Skin of body (tissue), 3 donors: ENCODE measurements at places on chromosomes 12 and 14.

DNA sequence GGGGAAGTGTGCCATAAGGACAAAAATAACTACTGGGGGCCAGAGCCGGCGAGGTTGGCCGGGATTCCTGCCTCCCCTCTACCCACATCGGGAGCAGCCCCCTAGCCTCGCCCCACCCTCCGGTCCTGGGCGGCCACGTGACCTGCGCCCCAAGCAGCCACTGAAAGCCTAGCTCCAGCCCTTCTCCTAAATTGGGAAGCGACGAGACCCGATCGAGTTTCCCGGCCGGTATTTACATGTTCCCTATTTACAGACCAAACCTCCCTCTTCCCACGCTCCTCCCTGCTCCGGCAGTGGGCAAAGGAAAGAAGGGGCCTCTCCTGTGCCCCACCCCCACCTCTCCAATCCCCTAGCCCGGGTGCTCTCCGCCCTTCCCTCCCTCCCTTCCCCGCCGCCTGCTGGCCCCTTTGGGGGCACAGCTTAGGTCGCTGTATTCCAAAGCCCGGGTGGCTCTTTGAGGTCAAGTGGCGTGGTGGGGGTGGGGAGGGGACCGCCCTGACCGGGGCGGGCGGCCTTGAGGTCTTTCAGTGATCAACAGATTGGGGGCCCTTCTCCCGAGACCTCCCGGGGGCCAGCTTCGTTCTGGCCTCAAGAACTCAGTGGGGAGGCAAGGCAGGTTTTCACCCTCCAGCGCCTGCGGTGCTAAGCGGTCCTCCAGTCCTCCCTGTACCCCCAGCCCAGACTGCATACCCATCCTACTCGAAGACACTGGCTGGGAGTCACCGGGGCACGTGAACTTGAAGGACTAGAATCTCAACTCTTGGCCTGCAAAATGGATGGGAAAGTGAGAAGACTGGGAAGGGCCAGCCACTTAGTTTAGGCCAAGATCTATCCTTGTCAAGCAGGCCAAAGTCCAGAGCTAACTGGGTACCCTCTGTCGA is 6.3 kb upstream of the CTDSP2 start:
- peak; percentile 49 for DNase-seq

DNA sequence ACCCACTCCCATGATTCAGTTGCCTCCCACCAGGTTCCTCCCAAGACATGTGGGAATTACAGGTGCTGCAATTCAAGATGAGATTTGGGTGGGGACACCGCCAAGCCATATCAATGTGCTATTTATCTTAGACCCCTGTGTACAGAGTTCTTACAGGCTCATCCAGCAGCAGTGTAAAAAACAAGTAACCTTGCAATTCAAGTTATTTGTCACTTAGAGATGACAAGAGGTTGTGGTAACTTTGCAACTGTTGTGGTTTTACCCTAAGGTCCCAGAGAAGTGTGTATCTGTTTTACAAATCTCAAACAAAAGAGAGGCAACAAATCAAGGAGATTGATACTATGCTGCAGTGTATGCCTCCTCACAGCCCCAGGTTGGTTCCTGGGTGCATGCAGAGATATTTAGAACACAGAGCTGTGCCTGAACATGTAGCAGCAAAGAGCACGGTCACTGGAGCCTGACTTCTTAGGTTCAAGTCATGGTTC is 11.5 kb upstream of the HELB start:
- no peak for DNase-seq

GRCh38 chr12:14243941-14244340 is 121.5 kb upstream of the ATF7IP start:
- DNase-seq, result no peak

- DNase-seq, result no peak
Measured at GRCh38 chr14:68039593-68039992, 220.0 kb downstream of the RAD51B start.

GRCh38 chr14:74908861-74909341 is 14.2 kb downstream of the RPS6KL1 start:
- no peak for DNase-seq

- no peak for DNase-seq
Measured at GRCh38 chr12:13119826-13120225, 16.4 kb upstream of the GSG1 start.

GRCh38 chr14:31942166-31942841 is 134.8 kb upstream of the ARHGAP5 start:
- peak; percentile 44 for DNase-seq

GRCh38 chr12:52120951-52121823 is 41.7 kb downstream of the SMIM41 start:
- DNase-seq, result no peak

GRCh38 chr14:49480979-49481498 is 105.1 kb downstream of the RPS29 start:
- no peak for DNase-seq

- DNase-seq, result no peak
Measured at GRCh38 chr14:91997492-91997891, 42.4 kb downstream of the TRIP11 start.

DNA sequence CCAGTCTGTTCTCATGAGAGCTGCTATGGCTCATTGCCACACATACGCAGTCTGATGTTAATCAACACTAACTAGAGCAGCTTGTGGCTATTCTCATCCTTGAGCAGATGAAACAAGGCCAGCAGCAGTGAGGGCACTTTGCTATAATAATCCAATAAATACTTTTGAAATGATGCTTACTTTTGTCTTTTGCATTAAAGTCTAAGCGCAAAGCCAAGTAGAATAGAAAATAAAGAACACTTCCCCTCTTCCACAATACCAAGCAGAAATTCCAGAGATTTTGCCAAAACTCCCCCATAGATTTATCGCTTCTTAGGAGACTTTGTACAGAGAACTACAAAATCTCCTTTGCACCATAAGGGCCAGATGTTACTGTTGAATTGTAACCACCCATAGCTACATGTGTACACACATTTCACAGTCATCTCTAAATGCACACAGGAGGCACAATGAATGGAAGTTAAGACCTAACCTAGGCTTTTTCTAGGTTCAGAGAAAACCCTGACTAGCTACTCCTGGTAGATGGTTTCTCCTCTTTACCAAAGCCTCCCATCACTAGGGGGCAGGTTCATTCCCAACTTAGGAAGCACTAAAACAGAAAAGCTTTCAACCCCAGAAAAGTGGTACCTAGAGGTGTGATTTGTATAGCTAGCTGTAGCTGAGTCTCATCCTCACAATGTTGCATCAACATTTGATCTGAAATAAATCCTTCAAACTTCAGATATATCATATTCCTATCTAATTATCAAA is 119.3 kb downstream of the HMGA2 start:
- DNase-seq, result peak; percentile 84

DNA sequence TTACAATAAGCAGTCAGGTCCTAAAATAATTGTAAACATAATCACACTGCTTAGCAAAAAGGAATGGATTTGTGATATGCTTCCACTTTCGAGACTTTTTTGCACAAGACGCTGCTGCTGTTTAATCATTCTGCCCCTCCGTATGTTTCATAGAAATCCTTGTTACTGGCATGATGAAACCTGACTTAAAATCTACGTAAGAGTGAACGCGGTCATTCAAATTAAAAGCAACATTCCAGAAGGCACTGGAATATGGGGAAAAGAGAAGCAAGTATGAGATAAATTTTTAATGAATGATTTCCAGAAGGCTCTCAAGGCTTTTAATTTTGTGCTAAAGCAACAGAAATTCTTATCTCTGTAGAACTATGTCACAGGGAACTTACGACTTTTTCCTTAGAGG is 1.1 kb downstream of the CNIH1 start:
- DNase-seq, result no peak

DNA sequence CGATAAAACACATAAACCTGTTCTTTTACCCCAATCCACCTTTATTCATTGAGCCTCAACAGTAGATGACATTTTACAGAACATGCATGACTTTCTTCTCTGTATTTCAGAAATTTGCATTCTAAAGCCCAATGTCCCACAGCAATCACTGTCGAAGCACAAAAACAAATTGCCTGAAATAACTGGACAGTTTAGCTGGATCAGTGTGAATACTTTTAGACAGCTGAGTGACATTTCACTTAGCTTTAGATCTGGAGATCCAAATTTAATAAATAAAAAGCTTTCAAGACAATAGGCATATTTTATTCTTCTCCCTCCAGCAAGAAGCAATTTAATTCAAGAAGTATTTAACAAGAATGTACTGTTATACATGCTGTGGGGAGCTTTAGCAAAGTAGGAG is 109.1 kb upstream of the FSCB start:
- no peak for DNase-seq

GRCh38 chr14:71734885-71735284 is 197.3 kb upstream of the RGS6 start:
- DNase-seq, result peak; percentile 48

- DNase-seq, result peak; percentile 88
Measured at GRCh38 chr12:89525824-89526770, at the start of gene POC1B. TSS of gene POC1B (minus strand) at chr12:89526047. CDS start at chr12:89525895, 152 bp downstream.

GRCh38 chr14:72706485-72706884 is 187.4 kb downstream of the DPF3 start:
- DNase-seq, result no peak

GRCh38 chr12:68036642-68037041 is 47.4 kb downstream of the IFNG-AS1 start:
- no peak for DNase-seq

DNA sequence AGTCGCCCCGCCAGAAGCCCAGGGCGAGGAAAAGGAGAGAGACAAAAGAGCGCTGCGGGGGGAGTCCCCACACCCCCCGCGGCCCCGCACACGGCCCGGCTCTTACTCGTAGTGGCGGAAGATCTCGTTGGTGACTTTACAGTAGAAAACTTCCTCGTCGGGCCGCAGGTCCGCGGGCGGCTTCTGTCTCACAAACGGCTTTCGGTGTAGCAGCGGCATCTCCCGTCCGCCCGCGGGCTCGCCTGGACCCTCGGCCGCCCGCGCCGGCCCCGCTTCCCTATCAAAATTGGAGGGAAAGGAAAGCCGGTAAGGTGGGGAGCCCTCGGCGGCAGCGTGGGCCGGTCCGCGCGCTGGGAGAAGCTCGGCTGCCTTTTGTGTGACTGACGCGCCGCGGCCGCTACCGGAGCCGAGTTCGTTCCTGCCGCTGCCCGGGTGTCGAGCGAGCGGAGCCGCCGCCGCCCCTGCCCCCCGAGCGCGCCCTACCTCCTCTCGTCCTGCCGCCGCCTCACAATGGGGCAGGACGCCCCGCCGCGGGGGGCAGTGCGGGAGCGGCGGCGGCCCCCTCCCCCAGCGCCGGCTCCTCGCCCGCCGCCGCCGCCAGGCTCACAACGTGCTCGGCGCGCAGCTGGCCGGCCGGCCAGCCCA is 652 bp downstream of the BAZ1A start:
- DNase-seq, result no peak

DNA sequence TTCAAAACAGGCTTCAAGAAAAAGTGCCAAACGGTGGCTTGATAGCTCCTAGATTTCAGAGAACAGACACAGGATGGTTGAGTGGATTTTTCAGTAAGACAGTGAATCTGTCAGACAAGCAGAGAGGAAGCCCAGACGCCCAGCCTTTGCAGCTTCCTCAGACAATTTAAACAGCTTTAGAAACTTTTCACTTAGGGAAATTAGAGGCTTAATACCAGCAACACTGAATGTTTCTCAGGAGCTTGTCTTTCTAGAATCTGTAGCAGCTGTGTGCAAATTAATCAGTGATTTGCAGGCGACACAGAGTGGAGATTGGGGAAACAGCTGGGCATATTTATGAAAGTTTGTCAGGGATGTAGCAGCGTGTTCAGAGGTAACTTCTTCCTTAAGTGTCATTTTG is 362.1 kb downstream of the GALC start:
- DNase-seq, result no peak

DNA sequence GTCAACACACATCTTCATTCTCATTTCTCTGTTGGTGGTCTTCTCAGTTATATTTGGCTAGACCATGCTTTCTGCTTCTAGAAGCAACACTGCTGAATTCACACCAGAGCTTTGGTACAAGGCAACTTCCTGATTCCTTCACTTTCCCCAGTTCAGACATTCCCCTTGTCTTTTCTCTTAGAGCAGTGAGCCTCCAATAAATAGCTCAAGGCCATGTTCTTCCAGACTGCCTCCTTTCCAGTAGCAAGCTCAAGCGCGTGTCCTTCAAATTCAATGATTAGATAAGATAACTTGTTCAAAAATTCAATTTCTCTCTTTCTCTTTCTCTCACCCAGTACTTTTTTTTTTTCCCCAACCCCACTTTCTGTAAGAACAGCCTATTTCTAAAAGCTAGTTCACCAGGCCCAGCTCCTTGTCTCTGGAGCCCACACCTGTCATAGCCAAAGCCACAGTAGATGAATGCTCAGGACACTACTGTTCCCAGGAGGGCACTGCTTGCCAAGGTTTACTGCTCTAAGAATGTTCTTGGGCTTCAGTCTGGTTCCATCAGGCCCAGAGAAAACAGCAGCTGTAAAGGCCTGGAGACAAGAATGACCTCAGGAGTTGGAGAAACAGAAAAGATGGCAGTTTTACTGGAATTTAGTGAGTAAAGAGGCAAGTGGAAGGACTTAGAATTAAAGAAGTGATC is 17.7 kb downstream of the TBK1 start:
- DNase-seq, result no peak

DNA sequence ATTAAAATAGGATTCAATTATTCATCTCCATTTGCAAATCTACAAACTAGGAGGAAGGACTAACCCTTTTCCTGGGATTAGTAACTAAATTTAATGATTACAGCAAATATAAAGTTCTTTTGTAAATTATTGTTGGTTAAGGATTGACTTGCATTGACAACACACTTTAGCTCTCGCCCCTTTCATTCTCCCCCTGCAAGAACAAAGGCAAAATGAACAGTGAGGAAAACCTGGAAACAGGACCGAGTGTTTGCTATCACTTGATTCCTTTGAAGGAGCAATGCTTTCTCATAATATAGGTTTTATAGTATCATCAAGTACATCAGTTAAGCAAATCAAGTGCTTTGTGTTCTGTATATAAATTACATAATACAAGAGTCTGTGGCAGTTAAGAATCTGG is 7.4 kb upstream of the COX16 start:
- DNase-seq, result no peak

GRCh38 chr12:2052826-2053678 is at the start of gene CACNA1C:
TSS of gene CACNA1C (plus strand) at chr12:2052987. CDS start at chr12:2053563, 576 bp downstream.
- peak; percentile 35 for DNase-seq

DNA sequence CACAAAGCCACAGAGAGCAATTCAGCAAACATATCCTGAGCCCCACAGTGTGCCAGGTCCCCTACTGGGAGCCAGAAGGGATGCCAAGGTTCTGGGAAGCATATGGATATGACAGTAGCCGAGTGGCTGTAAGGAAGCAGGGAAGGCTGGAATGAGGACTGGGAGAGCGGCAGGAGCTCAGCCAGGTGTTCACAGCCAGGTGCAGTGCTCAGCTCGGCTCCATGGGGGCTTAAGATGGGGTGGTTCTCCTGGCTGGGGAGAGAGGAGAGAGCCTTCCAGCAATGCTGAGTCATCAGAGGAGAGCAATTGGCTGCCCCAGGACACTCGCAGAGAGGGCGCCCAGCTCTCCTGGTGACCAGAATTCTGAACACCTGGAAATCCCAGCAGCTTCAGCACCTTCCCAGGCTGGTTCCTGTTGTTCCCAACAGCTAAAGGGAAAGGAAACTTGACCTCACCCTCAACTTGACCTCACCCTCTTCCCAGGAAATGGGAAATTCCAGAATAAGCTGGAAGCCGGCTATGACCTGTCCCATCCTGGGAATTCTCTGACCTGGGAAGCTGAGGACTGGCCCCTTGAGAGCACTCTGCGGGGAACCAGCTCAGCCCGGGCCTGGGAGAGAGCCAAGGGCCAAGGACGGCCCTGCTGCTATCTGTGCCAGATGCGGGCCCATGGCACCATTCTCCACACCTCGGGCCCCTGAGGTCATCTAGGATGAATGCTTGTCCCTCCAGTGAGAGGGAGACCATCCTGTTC is 34.6 kb downstream of the SLC6A12 start:
- DNase-seq, result no peak

GRCh38 chr14:79841433-79841832 is 369.9 kb downstream of the DIO2 start:
- no peak for DNase-seq
